ENCODE measurements at places on chromosomes 12 and 14.

DNA sequence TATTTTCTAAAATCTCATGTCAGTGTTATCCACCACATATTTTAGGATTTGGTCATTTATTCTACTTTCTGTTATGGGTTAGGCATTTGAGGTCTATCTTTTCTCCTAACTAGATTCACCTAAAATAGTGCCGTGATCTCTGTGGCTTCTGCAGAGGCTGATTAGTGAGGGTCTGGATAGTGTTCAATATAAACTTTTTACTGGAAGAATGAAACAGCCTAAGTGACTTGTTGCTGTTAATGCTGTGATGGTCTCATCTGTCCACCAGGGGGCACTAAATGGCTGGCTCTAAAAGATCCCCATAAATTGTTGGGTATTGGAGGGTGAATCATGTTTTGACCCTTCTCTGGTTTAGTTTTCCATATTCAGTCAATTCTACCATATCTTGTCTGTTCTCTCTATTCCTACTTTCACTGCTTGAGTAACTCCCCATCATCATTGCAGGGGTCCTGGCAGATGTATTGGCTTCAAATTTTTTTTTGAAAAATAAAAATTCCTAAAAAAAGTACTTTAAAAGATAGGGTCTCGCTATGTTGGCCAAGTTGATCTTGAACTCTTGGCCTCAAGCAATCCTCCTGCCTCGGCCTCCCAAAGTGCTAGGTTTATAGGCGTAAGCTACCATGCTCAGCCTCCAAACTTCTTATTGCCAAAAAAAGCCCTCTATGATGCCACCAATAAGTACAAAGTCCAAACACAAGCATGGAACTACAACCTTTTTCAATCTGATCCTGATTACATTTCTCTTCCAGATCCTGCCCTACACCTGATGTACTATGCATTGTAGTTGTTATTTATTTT is 6.9 kb downstream of the PABPN1 start:
- DNase-seq: peak; percentile 72

GRCh38 chr12:32688786-32689185 is 9.7 kb downstream of the DNM1L start:
- DNase-seq: no peak

- DNase-seq: no peak
Measured at GRCh38 chr14:23608454-23608853, 27.7 kb upstream of the DHRS2 start.

- no peak for DNase-seq
Measured at GRCh38 chr14:51293149-51293911, 53.3 kb downstream of the TMX1 start.

DNA sequence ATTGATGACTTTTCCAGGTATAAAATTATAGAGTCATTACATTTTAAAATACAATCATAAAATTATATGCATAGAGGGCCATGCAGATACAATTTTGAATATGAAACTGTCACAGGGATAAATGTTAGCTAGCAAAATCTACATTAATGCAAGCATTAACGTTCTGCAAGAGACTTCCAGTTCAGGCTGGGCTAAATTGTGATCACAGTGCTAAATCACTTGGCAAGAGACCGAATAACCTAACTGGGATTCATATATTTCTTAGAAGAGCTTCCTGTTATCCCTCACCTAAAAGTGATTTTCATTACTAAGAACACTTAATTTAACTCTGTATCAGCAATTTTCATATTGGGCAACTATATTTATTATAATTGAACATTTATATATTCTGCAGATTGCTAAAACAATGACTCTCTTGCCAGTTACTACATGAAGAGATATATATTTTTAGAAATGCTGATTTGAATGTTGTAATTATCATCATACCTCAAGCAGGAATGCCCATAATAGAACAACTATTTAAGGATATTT is 83.2 kb downstream of the MGAT4C start:
- no peak for DNase-seq

DNA sequence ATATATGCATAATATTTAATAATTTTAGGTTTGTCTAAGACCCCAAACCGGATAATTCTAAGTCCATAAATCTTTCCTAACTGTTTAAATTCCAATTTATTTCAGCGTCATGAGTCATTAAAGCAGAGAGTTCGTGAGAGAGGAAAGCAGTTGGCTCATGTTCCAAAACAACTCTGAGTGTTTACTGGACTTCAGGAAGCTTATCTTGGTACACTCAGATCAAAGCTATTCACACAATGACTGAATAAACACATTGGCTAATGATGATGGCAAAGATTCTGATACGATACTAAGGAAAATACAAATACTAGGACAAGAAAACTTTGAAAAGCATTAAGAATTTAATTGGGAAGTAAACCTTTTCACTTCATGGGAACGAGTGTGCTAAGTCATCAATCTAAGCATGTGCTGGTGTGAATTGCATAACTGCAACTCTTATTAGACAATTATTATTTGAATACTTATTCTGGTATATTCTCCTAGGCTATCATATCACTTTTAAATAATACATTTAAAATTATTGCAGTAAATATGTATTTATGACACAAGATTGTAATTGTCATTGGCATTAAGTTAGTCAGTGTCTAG is 34.8 kb upstream of the CLEC14A start:
- DNase-seq: no peak

- peak; percentile 85 for DNase-seq
Measured at GRCh38 chr12:32906399-32907165, 10.0 kb upstream of the PKP2 start.

DNA sequence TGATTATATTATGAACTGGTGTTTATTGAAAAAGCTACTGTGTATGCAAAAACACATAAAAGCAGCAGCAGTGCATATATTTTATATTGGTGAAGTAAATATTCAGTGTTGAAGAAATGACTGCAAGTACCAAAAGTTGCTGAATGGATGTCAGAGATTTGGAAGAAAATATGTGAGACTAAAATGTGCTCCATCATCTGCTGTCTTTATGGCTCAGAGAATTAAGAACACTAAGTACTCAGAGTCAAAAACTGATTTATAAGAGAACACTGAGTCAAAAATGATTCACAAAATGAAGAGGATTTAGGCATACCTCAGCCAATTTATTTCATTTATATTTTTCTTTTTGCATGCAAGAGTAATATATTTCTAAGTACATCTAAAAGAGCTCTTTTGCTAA is 86.3 kb upstream of the PDZRN4 start:
- DNase-seq: no peak

GRCh38 chr14:106850913-106851825 is 1324.8 kb downstream of the TMEM121 start:
- no peak for DNase-seq

DNA sequence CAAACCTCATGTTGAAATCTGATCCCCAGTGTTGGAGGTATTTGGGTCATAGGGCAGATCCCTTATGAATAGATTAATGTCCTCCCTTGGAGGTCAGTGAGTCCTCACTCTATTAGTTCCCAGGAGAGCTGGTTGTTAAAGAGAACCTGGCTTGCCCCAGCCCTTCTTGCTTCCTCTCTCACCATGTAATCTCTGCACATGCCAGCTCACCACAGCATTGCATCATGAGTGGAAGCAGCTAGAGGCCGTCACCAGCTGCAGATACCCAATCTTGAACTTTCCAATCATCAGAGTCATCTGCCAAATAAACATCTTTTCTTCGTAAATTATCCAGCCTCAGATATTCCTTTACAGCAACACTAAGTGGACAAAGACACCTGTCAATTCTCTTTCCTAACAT is 161.8 kb upstream of the IGF1 start:
- DNase-seq: no peak

DNA sequence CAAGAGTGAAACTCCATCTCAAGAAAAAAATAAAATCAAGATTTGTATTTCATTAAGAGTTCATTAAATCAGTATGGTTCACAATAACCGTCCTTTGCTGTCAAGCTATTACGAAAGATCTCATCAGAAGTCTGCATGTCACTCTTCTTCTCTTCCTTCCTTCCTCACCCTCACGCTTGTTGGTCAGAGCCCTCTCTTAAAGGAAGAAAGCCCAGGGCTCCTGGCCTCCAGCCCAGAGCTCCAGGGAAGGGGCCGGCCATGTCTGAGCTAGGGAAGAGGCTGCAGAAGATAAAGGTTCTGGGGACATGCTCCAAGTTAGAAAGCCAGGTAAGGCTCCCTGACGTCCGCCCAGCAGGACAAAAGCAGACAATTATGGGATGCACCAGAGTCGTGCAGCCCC is 43.1 kb upstream of the DLK1 start:
- no peak for DNase-seq

GRCh38 chr14:56660677-56661389 is 81.2 kb downstream of the TMEM260 start:
- no peak for DNase-seq

- DNase-seq: no peak
Measured at GRCh38 chr12:46377678-46378077, 5.1 kb upstream of the SLC38A2 start.

- no peak for DNase-seq
Measured at GRCh38 chr14:62209287-62209899, 447.2 kb downstream of the SNAPC1 start.

GRCh38 chr12:91617818-91618217 is 435.2 kb upstream of the DCN start:
- no peak for DNase-seq

DNA sequence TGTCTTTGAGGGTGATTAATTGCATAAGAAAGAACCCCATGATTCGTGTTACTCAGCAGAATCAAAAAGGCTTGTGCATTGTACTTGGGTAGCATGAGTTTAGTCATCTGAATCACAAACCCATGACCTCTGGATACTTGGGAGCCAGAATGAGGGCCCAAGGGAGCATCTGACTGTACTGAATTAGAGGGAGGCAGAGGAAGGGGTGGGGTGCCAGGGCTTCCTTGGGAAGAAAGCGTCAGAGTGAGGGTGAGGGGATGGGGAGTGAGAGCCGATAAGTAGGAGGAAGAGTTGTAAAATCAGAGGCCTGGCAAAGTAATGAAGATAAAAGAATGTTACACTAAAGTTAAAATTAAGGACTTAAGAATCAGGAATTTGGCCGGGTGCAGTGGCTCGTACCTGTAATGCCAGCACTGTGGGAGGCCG is 29.8 kb downstream of the GPRC5D start:
- no peak for DNase-seq

- DNase-seq: no peak
Measured at GRCh38 chr12:91179315-91179714, 3.3 kb downstream of the DCN start.

DNA sequence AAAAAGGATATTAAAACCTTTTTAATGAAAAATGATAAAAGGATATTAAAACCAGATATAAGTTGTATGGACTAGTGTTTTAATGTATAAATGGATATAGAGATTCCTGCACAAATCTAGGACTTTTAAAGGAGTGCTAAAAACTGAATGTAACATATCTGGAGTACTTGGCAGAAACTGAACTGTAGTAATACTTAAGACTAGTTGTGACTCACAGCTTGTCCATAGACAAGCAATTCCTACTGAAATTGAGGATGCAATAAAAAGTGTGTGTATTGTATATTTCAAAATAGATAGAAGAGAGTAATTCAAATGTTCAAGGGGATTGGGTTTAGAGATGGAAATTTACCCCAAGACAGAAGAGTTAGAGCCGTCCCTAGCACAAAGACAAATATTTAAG is 59.6 kb downstream of the FBXO33 start:
- no peak for DNase-seq

DNA sequence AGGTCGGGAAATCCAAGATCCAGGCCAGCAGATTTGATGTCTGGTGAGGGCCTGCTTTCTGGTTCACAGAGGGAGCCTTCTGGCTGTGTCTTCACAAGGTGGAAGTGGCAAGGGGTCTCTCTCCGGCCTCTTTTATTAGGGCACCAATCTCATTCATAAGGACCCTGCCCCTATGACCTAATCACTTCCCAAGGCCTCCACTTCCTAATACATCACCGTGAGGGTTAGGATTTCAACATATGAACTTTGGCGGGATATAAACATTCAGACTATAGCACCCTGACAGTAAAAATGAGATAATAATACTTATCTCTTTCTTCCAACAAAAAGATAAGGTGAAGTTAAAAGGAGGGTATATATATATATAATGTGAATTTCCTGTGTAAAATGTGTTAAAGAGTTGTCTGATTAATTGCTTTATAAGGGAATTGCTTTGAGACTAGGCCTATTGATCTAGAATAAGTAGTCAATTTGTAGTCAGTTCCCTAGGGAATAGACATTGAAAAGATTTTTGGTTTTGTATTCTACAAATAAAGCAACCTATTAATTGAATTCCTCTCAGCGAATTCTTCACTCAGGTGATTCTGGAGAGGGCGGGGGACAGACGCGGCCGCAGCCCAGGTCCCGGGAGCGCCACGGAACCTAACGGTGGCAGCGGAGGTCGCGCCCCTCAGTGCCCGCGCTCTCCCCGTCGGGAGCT is 516 bp upstream of the LGALS3 start:
- no peak for DNase-seq

DNA sequence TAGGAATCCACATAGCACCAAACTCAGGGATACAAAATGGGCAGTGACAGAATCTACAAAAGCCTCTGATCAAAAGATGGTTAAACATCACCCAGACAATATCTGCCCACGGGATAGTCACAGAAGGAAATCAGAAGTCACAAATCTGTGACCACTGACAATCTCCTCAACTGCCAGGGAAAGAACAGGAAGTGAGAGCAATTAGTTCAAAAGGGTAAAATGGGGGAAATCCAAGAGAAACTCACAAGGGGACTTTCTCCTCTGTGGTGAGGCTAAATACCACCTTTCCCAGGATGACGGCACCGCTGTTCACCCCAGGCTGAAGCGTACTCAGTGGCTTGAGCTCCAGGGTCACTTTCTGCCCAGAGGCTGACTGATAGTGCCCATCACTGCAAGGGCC is 10.7 kb downstream of the TTC5 start:
- no peak for DNase-seq

DNA sequence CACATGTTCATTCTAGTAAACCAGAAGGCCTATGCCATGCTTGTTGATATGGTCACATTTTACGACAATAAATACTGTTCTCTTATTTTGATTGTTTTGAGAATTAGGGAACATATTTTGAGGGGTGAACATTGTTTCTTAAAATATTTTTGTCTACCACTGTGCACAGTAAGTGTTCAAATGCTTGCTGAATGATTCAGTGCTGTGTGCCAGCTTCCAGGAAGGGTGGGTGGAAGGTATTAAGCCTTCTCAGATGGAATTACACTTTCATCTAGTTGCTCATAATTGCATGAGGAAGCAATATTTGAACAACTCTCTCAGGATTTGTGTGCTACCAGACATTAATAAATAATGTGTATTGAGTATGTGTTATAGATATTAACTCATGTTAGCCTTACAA is 15.5 kb upstream of the TMX1 start:
- no peak for DNase-seq

DNA sequence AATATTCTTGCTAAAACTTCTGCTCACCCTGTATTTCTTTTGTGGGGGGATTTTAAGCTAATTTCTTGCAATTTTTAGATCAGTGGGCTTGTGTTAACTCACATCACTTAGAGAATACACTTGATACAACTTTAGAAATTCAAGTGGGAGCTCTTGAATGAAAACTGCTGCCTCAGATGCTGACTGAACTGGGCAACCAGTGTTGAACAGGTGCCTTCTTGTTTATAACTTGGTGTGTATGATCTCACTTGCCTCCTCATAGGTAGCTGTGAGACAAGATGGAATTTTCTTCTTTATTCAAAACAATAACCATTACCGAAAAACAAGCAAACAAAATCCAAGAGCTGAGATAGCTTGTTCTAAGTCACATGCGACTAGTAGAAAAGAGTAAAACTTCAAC is 63.5 kb downstream of the FGD4 start:
- no peak for DNase-seq

Measured in left colon (tissue), 2 donors.